ENCODE measurements at places on chromosomes 5 and 9.
A peak's percentile ranks its signal among the peaks of the same experiment; 100 is the strongest.

GRCh38 chr9:131264231-131264630 lies 12.1 kb downstream of the FAM78A start:
- no peak for DNase-seq

DNA sequence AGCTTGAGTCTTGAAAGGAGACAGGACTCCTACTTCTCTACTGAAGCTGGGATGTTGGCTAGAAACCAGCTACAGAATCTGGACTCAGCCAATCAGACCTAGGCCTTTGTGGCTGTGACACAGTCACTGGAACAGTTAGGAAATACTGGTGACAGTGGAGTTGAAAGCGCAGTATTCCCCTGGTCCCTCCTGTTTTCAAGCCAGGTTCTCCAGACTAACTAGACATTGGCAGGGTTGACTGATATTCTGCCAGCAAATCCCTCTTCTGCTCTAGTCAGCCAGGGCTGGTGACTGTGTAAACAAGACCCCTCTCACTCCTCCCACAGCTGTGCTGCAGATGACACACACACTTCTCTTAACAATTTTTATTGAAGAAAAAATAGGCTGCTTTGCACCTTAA lies 8.7 kb downstream of the SHROOM1 start:
- DNase-seq: peak; percentile 46

DNA sequence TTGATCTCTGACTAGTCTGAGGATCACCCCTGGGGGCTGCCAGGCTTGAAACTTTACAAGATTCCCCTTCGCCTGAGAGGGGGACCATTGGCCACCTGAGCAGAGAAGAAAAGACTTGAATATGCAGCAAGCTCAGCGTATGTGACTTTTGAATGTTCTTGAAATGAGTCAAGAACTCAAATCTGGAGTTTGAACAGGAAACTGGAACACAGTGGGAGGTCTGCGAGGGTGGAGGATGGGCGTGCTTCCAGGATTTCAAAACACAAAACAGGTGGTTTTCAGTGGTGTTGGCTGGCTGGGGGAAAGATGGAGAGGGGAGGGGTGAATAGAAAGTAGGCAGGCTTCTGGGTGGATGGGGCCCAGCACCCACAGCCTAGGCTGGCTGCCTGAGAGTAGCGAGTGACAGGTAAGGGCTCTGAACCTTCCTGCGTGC lies 40.6 kb downstream of the TMEM174 start:
- DNase-seq: peak; percentile 68

DNA sequence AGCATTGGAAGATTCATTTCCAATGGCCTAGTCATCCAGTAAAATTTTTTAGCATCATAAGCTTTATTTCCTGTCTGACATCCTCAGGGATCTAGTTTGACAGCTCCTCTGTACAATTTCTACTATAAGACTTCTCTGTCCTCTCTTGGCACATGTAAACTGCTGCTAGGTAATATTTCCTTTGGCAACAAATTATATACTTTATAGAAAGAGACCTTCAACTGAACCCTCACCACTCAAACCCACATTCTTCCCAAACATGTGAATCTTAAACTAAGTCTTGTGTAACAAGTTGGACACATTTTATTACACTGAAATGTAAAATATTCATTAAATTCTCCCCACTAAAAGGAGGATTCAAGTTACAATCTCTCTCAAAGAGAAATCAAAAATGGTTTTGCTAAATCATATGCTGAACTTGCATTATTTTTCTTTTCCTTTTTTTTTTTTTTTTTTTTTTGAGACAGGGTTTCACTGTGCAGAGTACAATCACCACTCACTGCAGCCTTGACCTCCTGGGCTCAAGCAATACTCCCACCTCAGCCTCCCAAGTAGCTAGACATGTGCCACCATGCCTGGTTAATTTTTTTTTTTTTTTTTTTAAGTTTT lies 36.9 kb downstream of the SCAI start:
- DNase-seq: peak; percentile 28

DNA sequence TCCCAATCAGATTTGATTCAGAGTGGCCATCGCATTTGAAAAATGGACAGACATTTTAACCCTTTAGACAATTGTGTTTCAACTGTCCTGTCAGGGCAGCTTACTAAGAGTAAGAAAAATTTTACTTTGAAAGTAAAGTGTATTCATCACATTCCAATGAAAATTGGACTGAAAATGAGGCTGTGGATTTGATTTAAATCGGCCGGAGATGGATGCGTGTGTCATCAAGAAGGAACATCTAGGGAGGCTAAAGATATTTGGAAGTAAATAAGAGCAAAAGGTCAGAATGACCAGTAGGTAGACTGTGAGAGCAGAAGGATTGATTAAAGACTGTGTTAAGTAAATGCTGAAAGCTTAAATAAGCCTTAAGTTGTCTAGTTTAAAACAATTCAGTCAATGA lies 1.5 kb downstream of the ZCCHC7 start:
- no peak for DNase-seq

DNA sequence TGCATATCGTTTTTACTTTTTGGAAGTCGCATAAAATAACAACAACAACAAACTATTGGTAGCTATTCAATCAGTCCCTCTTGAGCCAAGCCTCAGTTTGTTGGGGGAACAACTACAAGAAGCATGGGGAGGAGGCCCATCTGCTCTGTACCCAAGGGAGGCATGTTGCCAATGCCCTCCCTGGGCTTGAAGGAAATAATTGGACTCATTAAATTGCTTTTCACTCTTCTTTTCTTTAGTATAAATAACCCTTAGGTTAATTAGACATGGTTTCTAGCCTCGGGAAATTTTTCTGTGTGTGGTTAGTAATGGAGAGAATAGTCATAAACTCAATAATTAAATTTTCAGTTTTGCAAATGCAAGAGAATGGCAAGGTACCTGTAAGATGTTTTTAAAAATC lies 500.7 kb downstream of the TLE4 start:
- DNase-seq: no peak

DNA sequence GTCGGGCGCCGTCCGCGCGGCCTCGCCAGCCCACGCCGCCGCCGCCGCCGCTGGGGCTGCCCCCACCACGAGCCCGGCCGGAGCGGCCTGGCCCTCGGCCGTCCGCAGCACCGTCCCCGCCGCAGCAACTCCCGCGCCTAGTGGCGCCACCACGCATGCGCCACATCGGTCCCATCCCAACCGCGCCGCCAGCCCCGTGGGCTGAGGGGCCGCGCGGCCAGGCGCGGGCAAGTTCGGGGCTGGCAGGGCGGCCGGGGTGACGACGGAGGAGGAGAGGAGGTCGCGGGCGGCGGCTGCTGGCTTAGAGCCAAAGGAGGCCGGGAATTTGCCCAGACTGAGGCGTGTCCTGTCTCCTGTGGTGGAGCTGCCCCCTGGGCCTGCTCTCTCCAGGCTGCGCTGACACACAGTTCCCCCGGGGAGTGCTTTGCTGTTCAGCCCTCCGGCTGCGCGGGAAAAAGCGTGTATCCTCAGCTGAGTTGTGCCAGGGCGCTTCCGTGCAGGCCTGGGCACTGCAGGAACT lies at the start of gene TUSC1:
Gene TUSC1 (minus strand): TSS at position 298 of the 520 bp plus-strand sequence. CDS start 132 bp downstream, at position 166.
- DNase-seq: peak; percentile 37

DNA sequence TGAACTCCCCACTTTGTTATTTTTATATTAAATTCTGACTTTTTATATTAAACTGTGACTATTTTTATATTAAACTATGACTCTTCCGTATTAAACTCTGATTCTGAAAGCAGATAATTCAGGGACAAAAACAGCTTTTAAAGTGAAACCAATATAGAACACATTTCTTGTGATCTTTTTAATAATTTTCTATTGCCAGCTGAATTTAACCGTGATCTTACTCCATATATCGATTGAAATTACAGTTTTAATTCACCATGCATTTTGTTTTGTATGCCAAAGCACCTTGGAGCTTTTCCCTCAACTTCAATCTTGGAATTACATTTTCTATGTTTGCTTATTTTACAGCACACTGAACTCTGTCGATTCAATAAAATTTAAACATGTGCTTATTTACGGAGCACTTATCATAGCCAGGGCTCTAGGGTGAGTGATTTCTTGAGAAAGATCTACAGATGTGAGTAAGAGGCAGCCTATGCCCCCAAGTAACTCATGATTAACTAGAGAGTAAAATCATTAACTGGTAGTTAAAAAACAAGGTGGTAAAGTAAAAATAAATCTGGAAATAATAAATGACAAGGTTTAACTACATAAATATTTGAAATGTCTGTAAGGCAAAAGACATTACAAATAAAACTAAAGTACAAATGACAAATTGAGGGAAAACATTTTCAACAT lies 72.9 kb upstream of the ALDH1B1 start:
- DNase-seq: peak; percentile 8

GRCh38 chr5:177429248-177430040 lies 3.0 kb downstream of the GRK6 start:
- no peak for DNase-seq

- no peak for DNase-seq
Observed at GRCh38 chr5:37709020-37709419, 130.8 kb downstream of the GDNF start.

DNA sequence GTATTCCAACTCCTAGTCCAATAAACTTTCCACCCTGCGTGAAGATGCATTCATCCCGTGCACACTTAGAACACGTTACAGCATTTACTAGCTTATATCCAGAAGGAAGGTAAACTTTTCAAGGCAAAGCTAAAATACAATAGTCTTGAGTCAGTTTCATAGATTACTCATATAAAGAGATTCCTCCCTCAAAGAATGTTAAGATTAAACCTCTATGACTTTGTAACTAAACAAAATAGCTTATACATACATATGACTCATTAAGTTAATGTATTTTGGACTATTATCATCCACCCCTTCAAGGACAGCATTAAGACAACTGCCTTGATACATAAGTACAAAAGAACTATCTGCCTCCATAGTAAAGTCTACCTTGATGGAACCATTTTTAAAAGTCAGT lies 36.1 kb downstream of the TLE1 start:
- peak; percentile 87 for DNase-seq

DNA sequence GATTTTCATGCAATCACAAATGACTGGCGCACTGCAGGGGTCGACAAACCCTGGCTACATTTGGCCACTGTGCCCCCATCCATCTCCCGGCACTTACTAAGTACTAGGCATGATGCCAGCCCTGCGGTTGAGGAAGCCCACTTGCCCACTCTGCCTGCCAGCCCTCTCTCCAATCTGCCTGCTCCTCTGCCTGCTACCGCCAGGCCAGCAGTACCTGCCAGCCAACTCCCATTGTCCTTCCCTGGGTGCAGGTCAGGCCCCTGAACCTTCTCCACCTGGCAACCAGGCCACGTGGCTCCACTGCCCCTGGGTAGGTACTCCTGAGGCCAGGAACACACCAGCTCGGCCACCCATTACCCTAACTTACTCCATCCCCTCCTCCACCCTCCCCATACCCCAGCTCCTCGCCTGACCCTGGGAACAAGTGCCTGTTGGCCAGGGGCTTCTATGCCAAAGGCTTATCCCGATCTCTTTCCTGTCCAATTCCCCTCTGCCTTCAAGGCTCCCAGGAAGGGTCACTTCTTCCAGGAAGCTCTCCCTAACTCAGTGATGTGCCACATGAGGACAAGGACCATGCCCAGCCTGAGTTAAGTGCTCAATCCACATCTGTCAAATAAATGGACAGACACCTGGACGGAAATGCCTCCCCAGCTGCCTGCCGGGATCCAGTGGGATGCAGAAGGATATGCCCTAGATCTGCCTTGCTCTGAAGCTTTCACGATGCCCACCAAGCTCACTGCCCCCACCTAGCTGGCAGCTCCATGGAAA lies 6.6 kb downstream of the EEIG1 start:
- no peak for DNase-seq

GRCh38 chr5:39119404-39120051 lies 45.3 kb upstream of the RICTOR start:
- DNase-seq: peak; percentile 55

DNA sequence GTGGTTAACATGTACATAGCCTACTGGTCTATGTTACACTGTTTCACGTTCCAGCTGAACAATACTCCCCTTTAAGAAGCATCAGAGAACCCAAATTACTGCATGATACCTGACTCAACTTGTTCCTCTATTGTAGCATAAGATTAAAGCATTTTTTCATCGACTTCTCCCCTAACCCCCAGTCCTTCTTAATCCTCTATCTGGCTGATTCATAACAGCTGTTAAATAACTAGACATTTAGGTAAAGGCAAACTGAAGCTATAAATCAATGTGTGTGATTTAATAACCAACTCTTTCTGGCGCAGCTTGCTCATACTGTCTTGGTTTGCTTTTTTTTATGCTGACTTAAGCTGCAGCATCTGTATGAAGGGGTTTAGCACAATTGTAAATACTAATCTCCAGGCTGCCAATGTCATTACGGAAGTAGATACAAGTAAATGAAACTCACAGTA lies 94.2 kb upstream of the MTAP start:
- no peak for DNase-seq

- DNase-seq: peak; percentile 72
Observed at GRCh38 chr5:181217111-181217802, 5.8 kb upstream of the TRIM41 start.

GRCh38 chr9:75649060-75649459 lies 241.4 kb upstream of the PCSK5 start:
- DNase-seq: no peak

- peak; percentile 61 for DNase-seq
Observed at GRCh38 chr5:32170303-32171151, 3.6 kb downstream of the GOLPH3 start.

- peak; percentile 74 for DNase-seq
Observed at GRCh38 chr9:26260238-26260637, 582.0 kb upstream of the TUSC1 start.

DNA sequence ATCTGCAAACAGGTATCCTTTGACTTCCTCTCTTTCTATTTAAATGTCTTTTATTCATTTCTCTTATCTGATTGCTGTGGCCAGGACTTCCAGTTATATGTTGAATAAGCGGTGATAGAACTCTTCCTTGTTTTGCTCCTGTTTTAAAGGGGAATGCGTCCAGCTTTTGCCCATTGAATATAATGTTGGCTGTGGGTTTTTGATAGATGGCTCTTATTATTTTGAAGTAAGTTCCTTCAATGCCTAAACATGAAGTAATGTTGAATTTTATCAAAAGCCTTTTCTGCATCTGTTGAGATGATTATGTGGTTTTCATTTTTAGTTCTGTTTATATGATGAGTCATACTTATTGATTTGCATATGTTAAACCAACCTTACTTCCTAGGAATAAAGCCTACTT lies 300.5 kb upstream of the CTNND2 start:
- DNase-seq: peak; percentile 19

- no peak for DNase-seq
Observed at GRCh38 chr5:179378116-179378440, 32.8 kb upstream of the ADAMTS2 start.

GRCh38 chr5:141618030-141618803 lies 583 bp downstream of the DIAPH1 start:
- DNase-seq: peak; percentile 65

GRCh38 chr5:147869112-147869511 lies 9.4 kb upstream of the SCGB3A2 start:
- no peak for DNase-seq

GRCh38 chr9:68678430-68678829 lies 26.6 kb upstream of the PIP5K1B start:
- peak; percentile 44 for DNase-seq

GRCh38 chr9:88464851-88465250 lies 70.1 kb upstream of the NXNL2 start:
- no peak for DNase-seq

DNA sequence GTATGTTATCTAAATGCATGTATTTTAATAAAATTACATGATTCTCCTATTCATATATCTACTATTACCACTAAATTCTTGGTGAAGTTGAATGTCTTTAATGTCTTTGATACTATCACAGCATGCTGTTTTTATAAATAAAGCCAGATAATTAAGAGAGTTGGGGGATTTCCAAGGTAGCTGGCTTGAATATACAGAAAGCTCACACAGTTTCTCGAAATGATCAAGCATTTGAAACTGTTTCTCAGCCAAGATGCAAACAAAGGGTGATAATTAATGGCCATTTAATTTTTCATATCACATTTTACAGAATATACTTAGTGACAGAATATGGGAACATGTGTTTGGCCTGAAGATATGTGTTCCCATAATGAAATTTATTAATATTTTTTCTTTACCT lies 145.6 kb upstream of the CDH12 start:
- DNase-seq: no peak

Measured in ELR (cell line).